ENCODE measurements at places on chromosomes 7 and 10.

GRCh38 chr10:10313149-10313835 lies 704.4 kb upstream of the CELF2 start:
- DNase-seq: peak; percentile 53

GRCh38 chr10:49379596-49380410 lies 16.1 kb downstream of the DRGX start:
- DNase-seq: no peak

GRCh38 chr10:50882540-50882983 lies 2.9 kb downstream of the A1CF start:
- DNase-seq: no peak

DNA sequence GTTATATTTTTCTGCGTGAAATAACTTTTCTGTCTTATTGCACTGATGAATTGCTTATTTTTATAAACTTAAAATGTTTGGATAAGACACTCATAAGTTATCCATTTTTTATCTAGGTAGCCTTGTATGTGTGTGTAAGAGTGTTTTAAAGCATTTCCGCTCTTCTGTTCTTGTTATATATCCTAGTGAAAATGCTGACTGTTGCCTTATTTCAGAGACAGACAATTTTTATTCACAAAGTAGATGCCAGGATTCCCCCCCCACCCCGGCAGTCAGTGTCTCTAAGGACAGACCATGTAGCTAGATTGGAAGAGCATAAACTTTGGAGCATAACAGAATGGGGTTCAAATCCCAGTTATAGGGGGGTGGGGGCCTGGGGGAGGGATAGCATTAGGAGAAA lies 1.6 kb downstream of the SMC3 start:
- no peak for DNase-seq

- DNase-seq: no peak
Measured at GRCh38 chr7:41428381-41428780, 274.5 kb downstream of the INHBA start.

DNA sequence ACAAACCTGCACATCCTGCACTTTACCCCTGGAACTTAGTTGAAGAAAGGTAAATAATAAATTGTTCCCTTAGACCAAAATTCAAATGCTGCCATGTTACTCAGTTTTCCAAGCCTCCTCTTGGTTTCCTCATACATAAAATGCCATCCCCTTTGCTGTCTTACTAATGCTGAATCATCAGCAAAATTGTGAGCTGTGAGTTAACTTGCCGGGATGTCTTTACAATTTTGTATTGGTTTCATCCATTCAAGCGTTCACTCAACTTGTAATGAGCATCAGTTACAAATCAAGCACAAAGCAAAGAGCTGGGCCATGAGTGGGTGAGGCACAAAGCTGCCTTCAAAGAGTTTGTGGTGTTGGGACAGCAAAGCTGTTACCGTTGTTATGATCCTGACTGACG lies 395.8 kb upstream of the ZMIZ1 start:
- no peak for DNase-seq

- DNase-seq: no peak
Measured at GRCh38 chr10:104642658-104643302, 1.7 kb downstream of the SORCS3 start.
